ENCODE measurements at places on chromosomes 4 and X. TPM values are rescaled to one million over a fixed set of nuclear protein-coding genes. Genes with fewer than 3 reads are reported as not detected.

DNA sequence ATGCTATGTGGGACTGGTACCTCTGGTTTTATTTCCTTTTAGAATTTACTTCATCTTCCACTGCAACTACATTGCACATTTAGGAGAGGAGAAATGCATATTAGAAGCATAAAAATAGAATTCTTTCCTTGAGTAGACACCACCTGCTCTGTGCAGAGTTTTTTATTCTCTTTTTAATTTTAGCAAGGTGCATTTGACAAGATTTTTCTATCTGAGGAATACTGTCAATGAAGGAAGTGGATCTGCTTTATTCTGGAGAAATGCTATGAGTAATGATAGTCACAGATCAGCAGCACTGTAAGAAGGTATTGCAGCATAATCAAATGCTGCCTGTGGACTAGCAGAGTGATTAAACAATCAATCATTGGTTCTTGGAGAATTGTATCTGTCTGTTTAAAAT lies 1038.3 kb downstream of the RAPGEF2 start:
- DNase-seq = no peak

Gene GLUD2
- total RNA-seq = 0.62 TPM

DNA sequence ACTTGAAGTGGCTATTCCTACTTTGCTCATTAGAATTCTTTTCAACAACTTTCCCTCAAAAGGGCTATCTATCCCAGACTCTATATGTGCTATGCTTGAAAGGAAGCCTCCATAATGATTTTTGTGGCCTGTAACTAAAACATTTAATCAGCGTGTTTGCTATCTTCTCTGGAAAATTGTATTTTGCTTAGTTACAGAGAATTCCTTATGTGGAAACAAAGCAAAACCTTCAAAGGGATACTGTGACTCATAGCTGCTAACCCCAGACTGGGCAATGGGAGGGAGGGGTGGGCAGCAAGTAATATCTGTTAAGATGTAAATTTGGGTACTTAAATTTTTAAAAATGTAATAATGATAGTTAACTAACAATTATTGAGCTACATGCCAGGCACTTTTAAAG lies 3.7 kb downstream of the SLC25A14 start:
- no peak for DNase-seq

GRCh38 chr4:7810783-7811535 lies 128.7 kb downstream of the AFAP1 start:
- no peak for DNase-seq

- DNase-seq = no peak
These were observed 179.6 kb downstream of the SHROOM3 start for GRCh38 chr4:76614589-76614988.

GRCh38 chr4:45701621-45702020 lies 422.2 kb downstream of the GABRG1 start:
- no peak for DNase-seq

GRCh38 chrX:41516999-41517765 lies 70.0 kb downstream of the NYX start:
- no peak for DNase-seq

Gene MAP3K15
- total RNA-seq = 1.3 TPM

GRCh38 chr4:60216752-60217151 lies 983.4 kb upstream of the ADGRL3 start:
- no peak for DNase-seq

DNA sequence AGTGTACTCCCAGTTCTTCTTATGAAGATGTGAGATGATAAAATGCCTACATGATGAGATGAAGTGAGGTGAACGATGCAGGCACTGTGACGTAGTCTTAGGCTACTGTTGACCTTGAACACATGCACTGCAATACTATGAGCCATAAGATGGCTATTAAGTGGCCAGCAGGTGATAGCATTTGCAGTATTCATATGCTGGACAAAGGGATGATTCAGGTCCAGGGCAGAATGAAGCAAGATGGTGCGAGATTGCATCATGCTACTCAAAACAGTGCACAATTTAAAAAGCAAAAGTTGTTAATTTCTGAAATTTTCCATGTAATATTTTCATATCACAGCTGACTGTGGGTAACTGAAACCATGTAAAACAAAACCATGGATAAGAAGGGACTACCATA lies 781.4 kb downstream of the PCDH18 start:
- no peak for DNase-seq

Gene TMLHE
- 13.2 TPM for total RNA-seq

Measured in activated naive CD4-positive, alpha-beta T cell treated with anti-CD3 and anti-CD28 coated beads for 36 hours (primary cell).